ENCODE measurements at places on chromosomes 11 and 22. TPM values are rescaled to one million over a fixed set of nuclear protein-coding genes. Genes with fewer than 3 reads are reported as not detected.
A peak's percentile ranks its signal among the peaks of the same experiment; 100 is the strongest.

- no peak for DNase-seq
Measured at GRCh38 chr11:71929491-71929890, 645 bp downstream of the RNF121 start.

- no peak for DNase-seq
Measured at GRCh38 chr11:44199816-44200215, 104.3 kb downstream of the EXT2 start.

DNA sequence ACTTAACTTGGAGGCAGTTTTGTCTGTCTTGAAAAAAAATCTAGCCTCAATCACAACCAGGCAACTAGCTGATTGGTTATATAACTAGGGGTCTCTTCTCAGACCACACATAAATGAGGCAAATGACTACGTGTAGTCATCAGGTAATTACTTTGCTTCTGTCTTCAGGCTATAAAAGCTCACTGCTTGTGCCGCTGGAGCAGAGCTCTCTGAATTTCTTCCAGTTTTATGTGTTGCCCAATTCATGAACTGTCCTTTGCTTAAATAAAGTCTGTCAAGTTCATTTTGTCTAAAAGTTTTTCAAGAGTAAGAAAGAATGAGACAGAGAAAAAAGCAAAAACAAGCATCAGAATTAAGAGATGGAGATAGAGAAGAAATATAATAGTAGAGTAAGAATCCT lies 93.4 kb downstream of the MUC15 start:
- DNase-seq = no peak

DNA sequence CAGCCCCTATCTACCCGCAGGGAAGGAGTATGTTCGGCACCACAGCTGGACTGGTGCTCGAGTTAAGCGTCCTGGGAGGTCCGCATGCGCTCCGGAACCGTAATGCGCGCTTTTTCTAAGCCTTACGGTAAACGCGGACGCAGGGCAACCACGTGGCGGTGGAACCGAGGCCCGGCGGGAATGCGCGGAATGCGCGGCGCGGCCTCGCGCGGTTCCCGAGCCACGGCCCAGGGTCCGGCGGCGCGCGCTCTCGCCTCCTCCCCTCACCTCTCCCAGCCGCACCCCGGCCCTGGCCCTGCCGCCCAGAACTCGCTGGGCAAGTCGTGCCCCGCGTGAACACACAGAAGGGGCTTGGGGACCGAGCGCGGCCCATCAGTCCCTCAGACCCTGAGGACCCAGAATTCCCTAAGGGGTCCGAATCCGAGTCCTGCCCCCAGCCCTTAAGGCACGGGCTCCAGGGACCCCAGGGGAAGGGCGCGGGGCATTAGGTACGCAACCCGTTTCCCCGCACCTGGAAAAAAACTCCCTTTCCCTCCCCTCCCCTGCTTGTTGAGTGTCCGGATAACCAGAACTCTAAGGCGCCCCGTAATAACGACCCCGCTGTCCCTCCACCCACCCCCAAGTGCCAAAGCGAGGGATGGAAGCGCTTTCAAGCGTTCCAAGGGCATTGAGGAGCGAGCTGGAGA lies 4.3 kb upstream of the CCND1 start:
- DNase-seq = peak; percentile 82

- DNase-seq = no peak
Measured at GRCh38 chr22:39563571-39564428, 6.8 kb upstream of the CACNA1I start.

GRCh38 chr11:132123449-132123848 lies 753.0 kb downstream of the NTM start:
- DNase-seq = no peak

DNA sequence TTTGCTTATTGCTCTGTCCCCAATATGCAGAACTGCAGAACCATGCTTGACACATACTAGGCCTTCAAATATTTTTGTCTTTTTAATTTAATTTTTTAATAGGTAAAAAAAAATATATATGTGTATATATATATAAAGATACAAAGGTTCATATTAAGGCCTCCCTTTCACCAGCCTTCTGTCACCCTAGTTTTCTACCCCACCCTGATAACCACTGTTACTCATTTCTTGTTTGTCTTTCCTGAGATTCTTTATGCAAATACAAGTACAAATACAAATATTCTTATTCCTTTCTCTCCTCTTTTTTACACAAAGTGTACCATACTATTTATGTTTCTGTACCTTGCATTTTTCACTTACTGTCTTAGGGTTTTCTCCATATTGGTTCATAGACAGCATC lies 43.0 kb downstream of the UVRAG start:
- DNase-seq = no peak

DNA sequence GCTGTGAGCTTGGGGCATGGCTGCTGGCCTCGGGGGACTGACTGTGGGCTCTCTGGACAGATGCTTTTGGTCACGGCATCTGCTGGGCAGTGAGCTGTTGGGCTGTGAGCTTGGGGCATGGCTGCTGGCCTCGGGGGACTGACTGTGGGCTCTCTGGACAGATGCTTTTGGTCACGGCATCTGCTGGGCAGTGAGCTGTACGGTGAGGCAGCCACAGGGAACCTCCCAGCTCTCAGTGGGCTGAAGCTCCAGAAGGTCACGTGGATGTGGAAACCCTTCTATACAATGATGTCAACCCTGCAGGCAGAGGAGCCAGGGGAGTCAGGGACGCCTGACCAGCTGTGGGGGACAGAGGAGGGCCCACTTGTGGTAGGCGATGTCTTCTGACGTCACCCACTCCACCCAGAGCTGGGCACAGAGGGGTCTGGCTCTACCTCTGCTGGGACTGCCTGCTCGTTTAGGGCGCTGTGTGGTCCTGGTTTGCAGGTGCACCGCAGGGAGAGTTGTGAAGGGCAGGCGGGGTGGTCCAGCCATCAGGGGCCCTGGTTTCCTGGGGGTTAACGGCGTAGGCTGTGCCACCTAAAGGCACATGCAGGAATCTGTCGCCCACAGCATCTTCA lies 1331.3 kb downstream of the BRD1 start:
- no peak for DNase-seq

- DNase-seq = no peak
Measured at GRCh38 chr22:19723983-19724827, 866 bp downstream of the GP1BB start.

GRCh38 chr22:47233316-47234243 lies 471.1 kb downstream of the TBC1D22A start:
- DNase-seq = no peak

- DNase-seq = no peak
Measured at GRCh38 chr11:106548406-106548805, 469.9 kb downstream of the GUCY1A2 start.

- no peak for DNase-seq
Measured at GRCh38 chr11:80214413-80214812, 773.6 kb upstream of the TENM4 start.

- no peak for DNase-seq
Measured at GRCh38 chr11:130478881-130479280, 30.4 kb downstream of the ADAMTS15 start.

- DNase-seq = peak; percentile 45
Measured at GRCh38 chr11:101866619-101867491, 48.0 kb upstream of the CEP126 start.

DNA sequence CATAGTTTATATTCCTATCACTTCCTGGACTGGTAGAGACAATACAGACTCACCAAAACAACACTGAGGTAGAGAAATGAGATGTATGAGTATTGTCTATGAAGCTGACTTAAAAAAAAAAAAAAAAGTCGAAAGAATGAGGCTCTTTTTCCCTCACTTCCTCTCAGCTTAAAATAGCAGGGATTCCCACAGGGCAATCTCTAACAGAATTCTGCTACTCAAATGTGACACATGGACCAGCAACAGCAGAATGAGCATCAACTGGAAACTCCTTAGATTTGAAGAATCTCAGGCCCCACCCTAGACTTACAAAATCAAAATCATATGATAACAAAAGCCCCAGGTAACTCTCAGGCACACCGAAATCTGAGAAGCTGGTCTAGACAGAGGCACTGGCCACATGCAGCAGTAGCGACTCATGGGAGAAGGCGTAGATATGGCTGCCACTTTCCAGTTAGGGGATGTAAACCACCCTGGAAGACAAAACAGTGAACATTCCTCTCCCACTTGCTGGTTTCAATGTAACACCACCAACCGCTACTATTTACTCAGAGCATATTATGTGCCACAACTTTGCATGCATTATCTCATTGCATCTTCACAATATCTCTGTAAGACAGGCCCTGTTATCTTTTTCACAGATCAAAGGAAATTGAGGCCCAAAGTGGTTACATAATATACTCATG lies 128.0 kb downstream of the RBFOX2 start:
- no peak for DNase-seq

- DNase-seq = peak; percentile 27
Measured at GRCh38 chr11:131504199-131504949, 134.0 kb downstream of the NTM start.

GRCh38 chr11:107824668-107825369 lies 33.8 kb downstream of the SLC35F2 start:
- DNase-seq = no peak

The ATL3 gene
- 19.0 TPM for polyA plus RNA-seq

The ALDH3B1 gene
- polyA plus RNA-seq = 6.2 TPM

The HEPN1 gene
- not detected for polyA plus RNA-seq

The SAMM50 gene
- polyA plus RNA-seq = 52.6 TPM

The NECTIN1 gene
- polyA plus RNA-seq = 25.4 TPM

The TCN1 gene
- polyA plus RNA-seq = not detected

The TPH1 gene
- polyA plus RNA-seq = 0.15 TPM

The KCNJ1 gene
- polyA plus RNA-seq = 0.25 TPM
